ENCODE measurements at places on chromosomes 3 and 15. TPM values are rescaled to one million over a fixed set of nuclear protein-coding genes. Genes with fewer than 3 reads are reported as not detected.

Gene GCNT3
- not detected for polyA plus RNA-seq

Gene IL17RE
- 1.6 TPM for polyA plus RNA-seq

Gene PDIA3
- 231 TPM for polyA plus RNA-seq

Gene C3orf49
- polyA plus RNA-seq = not detected

Gene COLQ
- polyA plus RNA-seq = 0.44 TPM

Gene FBXL22
- 1.5 TPM for polyA plus RNA-seq

Gene ATP10A
- 2.7 TPM for polyA plus RNA-seq

Gene RGMA
- 57.8 TPM for polyA plus RNA-seq

Gene NRROS
- polyA plus RNA-seq = 1.4 TPM

Gene CLSTN2
- 34.1 TPM for polyA plus RNA-seq

Gene EPHB1
- 3.4 TPM for polyA plus RNA-seq

Gene NOX5
- not detected for polyA plus RNA-seq

Gene PARP14
- 2.0 TPM for polyA plus RNA-seq

Gene ZNF385D
- polyA plus RNA-seq = 0.75 TPM

Gene ABHD14A
- 70.3 TPM for polyA plus RNA-seq

Gene SMAD6
- polyA plus RNA-seq = 2.3 TPM

Gene ALDH1L1
- 25.0 TPM for polyA plus RNA-seq

Gene KLHL25
- 14.7 TPM for polyA plus RNA-seq

Gene CLRN1
- not detected for polyA plus RNA-seq

Gene PRR20G
- not detected for polyA plus RNA-seq

Gene GLDN
- 10.0 TPM for polyA plus RNA-seq

Gene SELENOK
- 66.3 TPM for polyA plus RNA-seq

Gene CCNB2
- polyA plus RNA-seq = 68.9 TPM

Gene ACTC1
- polyA plus RNA-seq = 1.2 TPM

Gene BFSP2
- 1.0 TPM for polyA plus RNA-seq

Gene PROS1
- 3.3 TPM for polyA plus RNA-seq

Gene TRIM59
- 1.5 TPM for polyA plus RNA-seq

Gene EIF4E3
- 7.2 TPM for polyA plus RNA-seq

Gene ATP13A5
- not detected for polyA plus RNA-seq

Gene PLA1A
- polyA plus RNA-seq = 2.4 TPM

Gene MED12L
- 1.5 TPM for polyA plus RNA-seq

Gene NR1I2
- not detected for polyA plus RNA-seq

Gene CPEB1
- 13.5 TPM for polyA plus RNA-seq

Gene FANCD2OS
- not detected for polyA plus RNA-seq

Gene GOLGA6A
- not detected for polyA plus RNA-seq

Gene CCR3
- polyA plus RNA-seq = not detected

Gene SLC28A1
- polyA plus RNA-seq = not detected

Gene DNASE1L3
- polyA plus RNA-seq = 0.80 TPM

Gene CYP1A2
- polyA plus RNA-seq = not detected

Gene SLC6A1
- polyA plus RNA-seq = 47.7 TPM

Gene GYG1
- polyA plus RNA-seq = 23.0 TPM

Gene CDC25A
- polyA plus RNA-seq = 3.5 TPM

Gene GPR149
- polyA plus RNA-seq = not detected

Gene AGBL1
- not detected for polyA plus RNA-seq

Gene A4GNT
- polyA plus RNA-seq = not detected

Measured in brain (organoid and tissue), 16 donors.